ENCODE measurements at places on chromosomes 7 and 10. TPM values are rescaled to one million over a fixed set of nuclear protein-coding genes. Genes with fewer than 3 reads are reported as not detected.

GRCh38 chr10:62011558-62011957 is 110.1 kb downstream of the ARID5B start:
- no peak for DNase-seq

DNA sequence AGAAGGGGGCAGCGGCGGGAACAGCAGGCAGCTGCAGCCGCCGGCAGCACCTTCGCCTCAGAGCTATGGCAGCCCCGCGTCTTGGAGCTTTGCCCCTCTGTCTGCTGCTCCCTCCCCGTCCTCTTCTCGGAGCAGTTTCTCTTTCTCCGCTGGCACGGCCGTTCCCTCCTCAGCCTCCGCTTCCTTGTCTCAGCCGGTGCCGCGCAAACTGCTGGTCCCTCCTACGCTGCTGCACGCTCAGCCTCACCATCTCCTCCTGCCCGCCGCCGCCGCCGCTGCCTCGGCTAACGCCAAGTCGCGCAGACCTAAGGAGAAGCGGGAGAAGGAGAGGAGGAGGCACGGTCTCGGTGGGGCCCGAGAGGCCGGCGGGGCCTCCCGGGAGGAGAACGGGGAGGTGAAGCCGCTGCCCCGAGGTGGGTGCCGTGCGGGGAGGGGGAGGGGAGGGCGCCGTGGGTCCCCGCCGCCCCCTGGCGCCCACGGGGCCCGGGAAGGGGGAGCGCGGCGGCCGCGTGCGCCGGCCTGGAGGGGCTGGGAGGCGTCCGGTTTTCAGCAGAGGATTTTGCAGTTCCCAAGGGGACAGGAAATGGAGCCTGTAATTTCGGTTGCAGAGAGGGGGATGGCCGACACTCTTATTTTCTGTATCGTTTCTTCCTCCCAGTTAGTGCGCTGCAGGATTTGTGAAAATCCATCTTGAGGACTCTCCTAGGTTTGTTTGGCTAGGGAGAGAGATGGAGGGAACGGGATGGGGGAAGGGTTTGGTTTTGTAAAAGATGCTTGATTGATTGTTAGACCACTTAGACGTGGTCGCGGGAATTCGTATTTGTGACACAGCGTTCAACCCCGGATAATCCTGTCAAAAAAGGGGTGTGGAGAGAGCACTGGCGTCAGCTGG is 630 bp downstream of the RSBN1L start:
- DNase-seq, result no peak

- DNase-seq, result no peak
Measured at GRCh38 chr7:121878918-121879464, 6.0 kb downstream of the PTPRZ1 start.

Gene SPDYE9
- polyA plus RNA-seq, result not detected

Gene CCDC7
- 1.2 TPM for polyA plus RNA-seq

Data from urinary bladder (tissue), 4 donors.